ENCODE measurements at places on chromosomes 6 and 20. TPM values are rescaled to one million over a fixed set of nuclear protein-coding genes. Genes with fewer than 3 reads are reported as not detected.

DNA sequence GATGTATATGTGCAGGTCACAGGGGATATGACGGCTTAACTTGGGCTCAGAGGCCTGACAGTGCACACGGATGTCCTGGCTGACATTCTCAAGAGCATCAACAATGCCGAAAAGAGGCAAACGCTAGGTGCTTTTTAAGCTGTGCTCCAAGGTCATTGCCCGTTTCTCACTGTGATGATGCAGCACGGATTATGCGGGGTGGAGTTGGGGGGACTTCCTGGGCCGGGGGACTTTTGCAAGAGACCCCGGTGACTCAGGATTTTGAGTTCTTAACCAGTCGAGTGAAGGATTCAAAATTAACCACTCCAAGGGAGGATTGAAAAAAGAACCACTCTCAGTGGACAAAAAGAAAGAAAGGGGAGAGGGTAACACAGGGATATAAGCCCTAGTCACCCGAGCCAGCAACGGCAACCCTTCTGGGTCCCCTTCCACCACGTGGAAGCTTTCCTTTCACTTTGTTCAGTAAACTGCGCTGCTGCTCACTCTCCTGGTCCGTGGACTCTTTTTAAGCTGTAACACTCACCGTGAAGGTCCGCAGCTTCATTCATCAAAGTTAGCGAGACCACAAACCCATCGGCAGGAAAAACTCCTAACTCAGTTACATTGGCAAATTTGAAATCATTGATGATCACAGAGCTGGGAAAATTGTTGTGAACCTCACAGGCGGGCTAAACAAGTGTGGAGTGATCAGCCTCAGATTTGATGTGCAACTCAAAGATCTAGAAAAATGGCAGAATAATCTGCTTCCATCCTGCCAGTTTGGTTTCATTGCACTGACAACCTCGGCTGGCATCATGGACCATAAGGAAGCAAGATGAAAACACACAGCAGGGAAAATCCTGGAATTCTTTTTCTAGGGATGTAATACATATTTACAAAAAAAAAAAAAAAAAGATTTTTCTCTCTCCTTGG lies 199.3 kb downstream of the ARID1B start:
- no peak for DNase-seq

DNA sequence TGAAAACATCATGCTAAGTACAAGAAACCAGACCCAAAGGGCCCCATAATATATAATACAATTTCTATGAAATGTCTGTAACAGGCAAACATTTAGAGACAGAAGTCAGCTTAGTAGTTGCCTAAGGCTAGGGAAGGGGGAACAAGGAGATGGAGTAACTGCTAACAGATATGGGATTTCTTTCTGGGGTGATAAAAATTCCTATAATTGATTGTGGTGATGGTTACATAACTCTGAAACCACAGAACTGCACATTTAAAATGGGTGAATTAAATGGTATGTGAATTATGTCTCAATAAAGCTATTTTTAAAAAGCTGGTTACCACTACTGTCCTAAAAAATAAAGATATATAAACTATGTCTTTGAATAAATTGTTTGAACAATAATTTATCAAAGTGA lies 3.2 kb downstream of the CEP162 start:
- DNase-seq = no peak

DNA sequence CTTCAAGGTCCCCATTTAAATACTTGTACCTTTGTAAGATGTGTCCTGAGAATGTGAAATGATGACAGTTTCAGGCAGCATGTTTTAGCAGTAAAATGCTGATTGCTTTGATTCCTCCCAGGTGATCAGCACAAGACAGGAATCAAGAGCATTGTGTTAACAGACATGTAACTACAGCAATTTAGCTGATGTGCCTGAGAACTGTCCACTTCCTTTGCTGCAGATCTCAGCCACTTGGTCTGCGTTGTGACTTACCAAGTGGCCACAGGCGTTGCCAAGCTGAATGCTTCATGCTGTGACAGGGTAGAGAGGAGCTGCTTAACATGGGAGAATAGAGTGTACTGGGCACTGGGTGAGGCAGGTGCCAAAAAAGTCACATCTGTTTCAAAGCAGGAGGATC lies 767.0 kb upstream of the POU3F2 start:
- no peak for DNase-seq

The MTFR2 gene
- 1.7 TPM for total RNA-seq

- no peak for DNase-seq
Observed at GRCh38 chr6:56193846-56194245, 53.5 kb downstream of the COL21A1 start.

The FAXC gene
- total RNA-seq = 13.9 TPM

The GSTA3 gene
- not detected for total RNA-seq

- no peak for DNase-seq
Observed at GRCh38 chr6:54094293-54094692, 16.9 kb upstream of the MLIP start.

DNA sequence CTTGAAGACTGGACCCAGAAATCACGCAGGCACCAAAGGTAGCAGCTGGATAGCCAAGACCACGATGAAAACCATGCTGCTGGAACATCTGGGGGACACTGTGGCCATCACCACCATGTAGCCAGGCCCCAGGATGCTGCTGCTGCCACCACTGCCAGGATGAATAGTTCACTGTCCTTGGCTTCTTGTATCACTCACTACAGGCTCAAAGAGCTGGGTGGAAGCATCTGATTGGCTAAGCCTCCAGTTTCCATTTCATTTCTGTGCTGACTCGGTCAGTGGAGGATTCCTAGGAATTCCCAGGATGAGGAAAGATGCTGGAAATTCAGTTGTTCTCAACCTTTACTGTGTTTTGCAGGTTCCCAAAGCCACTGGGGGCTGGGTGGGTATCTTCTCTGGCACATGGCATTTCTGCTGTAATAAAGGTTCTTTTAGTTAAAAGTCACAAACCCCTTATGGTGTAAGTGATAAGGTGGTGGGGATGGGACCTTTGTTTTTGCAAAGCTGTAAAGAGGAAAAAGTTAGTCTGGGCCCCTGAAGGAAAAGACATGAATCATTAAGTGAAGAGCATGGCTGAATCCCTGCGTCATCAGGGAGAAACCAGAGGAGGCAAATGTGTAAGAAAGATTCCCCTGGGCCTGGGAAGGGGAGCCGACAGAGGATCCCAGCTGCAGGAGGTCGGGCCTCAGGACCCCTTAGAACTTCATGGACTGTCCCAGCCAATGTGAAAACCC lies 75.6 kb upstream of the RNF24 start:
- no peak for DNase-seq

GRCh38 chr6:21049572-21049971 lies 515.3 kb downstream of the CDKAL1 start:
- DNase-seq = no peak

GRCh38 chr6:133171989-133172604 lies 69.1 kb upstream of the EYA4 start:
- no peak for DNase-seq

- no peak for DNase-seq
Observed at GRCh38 chr6:170026751-170027646, 263.9 kb downstream of the DLL1 start.

The SAMD5 gene
- total RNA-seq = 12.6 TPM

DNA sequence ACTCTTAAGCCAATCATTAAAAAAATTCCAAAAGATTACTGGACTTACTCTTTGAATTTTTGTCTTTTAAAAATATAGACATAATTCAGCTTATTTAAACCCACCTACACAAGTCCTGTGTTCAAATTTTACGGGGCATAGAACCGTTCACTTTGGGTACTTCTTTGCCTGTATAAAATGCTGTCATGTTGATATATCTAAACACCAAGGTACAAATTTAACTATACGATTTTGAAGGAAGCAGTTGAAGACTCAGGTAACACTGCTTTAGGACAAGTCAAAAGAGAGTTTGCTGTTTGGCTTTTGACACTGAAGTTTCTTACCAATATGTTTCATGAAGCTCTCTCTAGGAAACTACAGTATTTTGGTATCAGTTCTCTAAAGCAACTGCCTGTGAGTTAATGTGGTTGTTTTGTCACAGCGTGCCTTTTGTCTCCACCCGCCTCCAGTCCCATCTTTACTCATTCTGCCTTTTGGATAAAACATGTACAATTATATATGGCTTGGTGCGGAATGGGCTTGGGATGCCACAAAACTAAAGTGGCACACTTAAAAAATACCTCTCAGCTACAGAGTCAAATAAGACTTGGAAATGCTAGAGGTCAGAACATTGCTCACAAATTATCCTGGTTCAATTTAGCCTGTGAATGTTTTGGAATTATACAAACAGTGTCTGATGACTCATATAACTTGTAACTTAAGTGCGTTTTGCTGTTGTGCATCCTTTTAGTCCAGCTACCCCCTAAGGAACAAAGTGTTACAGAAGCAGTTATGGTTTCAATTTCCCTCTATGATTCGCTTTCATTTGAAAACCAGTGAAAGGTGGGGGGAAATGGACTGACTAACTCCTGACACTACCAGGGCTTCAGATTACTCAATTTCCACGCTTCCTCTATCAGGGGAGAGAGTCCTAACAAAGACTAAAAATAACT lies 38.7 kb downstream of the RGS17 start:
- DNase-seq = no peak

GRCh38 chr6:17291778-17292177 lies 10.6 kb downstream of the RBM24 start:
- DNase-seq = no peak

DNA sequence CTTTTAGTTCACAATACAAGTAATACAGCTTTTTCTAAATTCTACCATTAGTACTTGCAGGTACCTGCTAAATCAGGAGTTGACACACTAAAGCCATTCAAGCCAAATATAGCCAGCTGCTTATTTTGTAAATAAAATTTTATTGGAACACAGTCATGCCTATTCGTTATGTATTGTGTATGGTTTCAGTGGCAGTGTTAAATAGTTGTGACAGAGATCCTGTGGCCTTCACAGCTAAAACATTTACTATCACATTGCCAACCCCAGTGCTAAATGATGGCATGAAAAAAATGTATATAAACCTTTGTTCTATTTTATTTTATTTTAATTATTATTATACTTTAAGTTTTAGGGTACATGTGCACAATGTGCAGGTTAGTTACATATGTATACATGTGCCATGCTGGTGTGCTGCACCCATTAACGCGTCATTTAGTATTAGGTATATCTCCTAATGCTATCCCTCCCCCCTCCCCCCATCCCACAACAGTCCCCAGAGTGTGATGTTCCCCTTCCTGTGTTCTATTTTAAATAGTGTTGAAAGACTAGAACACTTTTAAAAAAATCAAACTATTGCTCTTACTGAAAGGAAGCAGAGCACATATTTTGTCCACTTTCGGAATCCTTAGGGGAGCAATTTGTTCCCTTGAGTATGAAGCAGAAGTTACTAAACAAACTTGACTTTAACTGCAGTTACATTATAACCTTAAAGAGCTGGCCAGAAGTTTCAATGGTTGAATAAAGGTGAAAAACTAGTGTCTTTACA lies 115.7 kb downstream of the PRIM2 start:
- no peak for DNase-seq

DNA sequence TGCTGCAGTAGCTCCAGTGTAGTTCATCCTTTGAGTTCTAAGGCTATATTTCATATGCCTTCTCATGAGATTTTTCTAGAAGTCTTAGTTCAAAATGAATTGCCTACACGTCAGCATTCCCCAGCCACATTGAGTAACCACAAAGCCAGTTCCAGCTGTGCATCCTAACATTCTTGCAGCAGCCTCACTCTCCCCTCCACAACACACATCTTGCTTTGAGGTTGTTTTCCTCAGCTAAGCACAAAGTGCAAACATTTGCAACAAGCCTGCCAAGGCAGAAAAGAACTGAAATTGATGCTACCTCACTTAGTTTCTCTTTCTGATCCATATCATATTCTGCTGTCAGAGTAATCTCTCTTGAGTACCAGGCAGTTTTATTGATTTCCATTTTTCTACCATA lies 160.7 kb upstream of the KCNQ5 start:
- DNase-seq = no peak

DNA sequence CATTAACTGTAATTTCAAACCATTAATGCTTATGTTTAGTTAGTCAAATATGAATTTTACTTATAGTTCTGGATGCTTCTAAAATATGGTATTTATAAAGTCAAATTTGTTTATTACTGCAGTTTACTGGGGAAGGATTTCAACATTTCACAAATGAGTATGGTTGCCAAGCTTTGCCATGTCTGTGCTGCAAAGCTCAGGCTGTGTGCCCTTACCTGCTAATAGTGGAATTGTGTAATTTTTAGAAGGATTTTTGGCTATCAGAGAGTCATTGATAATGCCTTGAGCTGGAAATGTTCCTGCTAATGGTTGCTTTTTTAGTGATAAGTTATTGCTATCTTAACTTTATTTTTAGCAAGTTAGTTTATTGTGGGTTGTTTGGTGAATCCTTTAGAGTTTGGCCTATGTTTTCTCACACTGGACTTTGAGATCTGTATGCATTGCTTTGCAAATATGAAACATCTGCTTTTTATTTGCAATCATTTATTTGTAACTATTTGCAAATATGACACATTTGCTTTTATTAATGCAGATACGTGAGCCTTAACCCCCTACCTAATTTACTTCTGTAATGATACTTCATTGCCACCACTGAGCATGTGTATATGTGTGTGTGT lies 105.8 kb downstream of the CD109 start:
- DNase-seq = no peak
